ENCODE measurements at places on chromosomes 3 and 15.
A peak's percentile ranks its signal among the peaks of the same experiment; 100 is the strongest.

DNA sequence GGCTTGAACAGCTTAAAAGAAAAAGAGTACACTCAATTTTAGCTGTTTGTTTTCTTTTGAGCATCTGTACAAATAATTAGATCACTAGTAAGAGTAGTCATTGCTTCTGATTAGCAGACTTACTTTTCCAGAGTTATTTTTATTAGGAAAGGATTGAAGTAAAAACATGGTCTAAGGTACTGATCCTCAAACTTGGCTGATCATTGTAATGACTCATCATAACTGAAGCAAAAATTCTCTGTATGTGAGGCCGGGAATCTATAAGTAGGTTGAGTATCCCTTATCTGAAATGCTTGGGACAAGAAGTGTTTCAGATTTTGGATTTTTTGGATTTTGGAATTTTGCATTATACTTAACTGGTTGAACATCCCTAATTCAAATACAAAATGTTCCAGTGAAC is 12.4 kb downstream of the NMD3 start:
- no peak for DNase-seq

GRCh38 chr3:102668247-102668646 is 233.4 kb downstream of the ZPLD1 start:
- DNase-seq = no peak

DNA sequence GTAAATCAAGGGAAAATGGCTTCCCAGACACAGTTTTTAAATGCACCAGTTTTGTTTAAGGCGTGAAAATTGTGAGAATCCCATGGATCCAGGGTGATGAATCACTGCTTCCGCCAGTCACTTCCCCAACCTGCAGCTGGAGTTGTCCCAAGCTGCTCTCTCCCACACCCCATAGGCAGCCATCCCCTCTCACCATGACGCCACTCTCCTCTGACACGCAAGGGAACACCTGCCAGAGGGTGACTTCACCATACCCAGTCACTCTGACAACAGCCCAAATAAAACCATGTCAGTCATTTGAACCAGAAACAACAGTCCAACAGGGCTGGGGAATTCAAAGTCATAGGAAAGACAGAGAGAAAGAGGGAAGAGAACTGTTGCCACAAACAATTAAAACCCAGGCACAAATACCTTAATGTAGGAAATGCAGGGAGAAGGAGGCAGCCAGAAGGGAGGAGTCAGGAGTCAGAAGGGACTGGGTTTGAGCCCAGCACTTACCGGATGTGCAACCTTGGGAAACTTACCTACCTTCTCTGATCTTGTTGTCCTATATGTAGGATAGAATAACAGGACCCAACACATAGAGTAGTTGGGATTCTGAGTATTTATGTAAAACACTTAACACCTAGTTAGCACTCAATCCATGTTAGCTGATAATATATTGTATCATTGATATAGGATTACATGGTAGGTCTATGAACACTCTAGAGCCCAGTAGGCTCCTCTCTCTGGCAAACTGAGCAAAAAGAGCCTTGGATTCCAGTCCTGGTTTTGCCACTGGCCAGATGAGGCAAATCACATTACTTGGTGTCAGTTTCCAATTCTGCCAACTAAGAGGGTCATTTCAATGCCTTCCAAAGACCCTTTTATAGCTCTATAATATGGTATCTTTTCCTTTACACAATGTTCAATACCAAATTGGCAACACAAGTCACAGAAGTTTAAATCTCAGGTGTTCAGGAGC is 326.3 kb upstream of the ICE2 start:
- peak; percentile 94 for DNase-seq

DNA sequence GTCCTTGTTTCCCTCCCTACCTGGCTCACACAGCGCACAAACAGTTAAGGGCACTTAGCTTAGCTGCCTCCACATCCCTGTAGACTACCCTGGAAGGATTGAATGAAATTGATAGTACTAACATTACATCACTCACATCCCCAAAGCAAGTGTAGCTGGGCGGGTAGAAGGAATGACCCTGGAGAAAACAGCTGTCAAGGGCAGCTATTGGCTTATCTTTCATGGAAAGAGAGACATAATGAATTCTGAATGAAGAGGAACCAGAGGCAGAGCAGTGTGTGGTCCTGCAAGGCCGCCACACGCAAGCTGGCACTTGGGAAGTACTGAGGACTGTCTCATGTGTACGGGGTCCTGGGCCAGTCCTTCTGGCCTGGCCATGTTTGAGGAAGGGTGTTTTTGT is 369.6 kb upstream of the RGMA start:
- no peak for DNase-seq

DNA sequence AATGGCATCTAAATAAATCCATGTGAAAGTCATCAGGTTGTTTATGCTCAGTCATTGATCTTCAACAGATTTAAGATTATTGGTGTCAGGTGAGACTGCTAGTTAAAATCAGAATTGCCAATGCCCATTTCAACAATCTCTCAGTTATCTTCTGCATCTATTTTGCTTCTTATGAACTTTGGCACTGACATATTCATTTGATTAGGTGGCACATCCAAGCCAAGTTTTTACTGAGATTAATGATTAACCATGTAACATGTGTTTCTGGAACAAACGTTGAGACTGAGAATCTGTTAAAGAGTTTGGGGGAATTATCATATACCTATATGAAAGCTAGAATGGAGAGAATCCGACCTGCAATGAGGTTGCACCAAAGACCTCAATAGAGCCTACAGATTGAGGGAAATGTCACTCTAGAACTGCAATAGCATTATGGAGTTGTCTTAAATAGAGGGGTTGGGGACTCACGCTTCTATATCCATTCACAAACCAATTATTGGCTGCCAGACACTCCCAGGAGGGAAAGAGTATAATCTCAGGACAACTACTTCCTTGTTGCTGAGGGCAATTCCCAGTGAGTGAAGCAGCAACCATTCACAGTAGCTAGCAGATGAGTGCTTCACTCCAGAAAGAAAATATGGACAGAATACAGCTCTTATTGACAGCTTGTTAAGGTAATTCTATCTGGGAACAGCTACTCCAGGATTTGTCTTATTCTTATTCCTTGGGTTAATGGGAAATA is 891.3 kb downstream of the SQOR start:
- no peak for DNase-seq

DNA sequence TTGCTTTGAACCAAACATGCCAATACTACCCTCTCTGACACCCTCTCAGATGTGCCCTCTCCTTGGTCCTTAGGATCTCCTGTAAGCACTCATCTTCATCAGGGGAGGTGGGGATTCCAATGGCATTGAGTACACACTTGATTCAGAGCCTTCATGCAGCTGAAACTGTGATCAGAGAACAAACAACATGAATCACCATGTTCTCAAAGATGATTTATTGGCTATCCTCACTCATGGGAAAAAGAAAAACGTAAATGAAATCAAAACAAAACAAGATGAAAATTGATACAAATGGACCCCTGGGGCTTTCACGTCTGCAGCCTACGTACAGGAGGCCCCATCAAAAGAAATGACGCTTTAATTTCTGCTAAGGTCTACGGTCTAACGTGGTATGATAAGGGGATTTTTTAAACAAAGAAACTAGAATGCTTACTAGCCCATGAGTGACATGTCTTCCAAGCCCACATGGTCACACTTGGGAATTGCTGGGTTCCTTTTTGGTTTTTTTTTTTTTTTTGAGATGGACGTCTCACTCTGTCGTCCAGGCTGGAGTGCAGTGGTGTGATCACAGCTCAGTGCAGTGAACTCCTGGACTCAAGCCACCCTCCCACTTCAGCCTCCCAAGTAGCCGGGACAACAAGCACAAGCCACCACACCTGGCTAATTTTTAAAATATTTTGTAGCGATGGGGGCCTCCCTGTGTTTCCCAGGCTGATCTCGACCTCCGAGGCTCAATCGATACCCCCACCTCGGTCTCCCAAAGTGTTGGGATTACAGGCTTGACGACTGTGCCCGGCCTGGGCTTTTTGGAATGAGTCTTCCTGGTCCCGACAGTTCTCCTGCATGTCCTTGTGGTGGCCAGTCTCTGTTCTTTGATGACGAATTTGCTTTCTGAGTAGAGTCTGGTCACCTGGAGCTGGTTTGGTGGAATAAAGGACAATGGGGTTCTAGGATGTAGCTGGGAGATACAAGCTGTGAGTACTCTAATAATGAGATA is 202.6 kb downstream of the XXYLT1 start:
- DNase-seq = no peak
